ENCODE measurements at places on chromosomes 2 and 18.
A peak's percentile ranks its signal among the peaks of the same experiment; 100 is the strongest.

- no peak for DNase-seq
Observed at GRCh38 chr18:49360582-49360981, 99.9 kb downstream of the DYM start.

DNA sequence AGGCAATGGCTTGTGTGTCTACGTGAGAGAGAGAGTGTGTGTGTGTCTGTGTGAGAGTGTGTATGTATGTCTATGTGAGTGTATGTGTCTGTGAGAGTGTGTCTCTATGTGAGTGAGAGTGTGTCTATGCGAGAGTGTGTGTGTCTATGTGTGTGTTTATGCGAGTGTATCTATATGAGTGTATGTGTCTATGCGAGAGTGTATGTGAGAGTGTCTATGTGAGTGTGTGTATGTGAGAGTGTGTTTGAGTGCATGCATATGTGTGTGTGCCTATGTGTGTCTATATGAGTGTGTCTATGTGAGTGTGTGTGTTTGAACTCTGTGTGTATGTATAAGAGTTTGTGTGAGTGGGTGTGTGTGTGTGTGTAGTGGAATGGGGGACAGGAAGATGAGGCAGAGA lies 9.8 kb upstream of the GNLY start:
- DNase-seq = no peak

DNA sequence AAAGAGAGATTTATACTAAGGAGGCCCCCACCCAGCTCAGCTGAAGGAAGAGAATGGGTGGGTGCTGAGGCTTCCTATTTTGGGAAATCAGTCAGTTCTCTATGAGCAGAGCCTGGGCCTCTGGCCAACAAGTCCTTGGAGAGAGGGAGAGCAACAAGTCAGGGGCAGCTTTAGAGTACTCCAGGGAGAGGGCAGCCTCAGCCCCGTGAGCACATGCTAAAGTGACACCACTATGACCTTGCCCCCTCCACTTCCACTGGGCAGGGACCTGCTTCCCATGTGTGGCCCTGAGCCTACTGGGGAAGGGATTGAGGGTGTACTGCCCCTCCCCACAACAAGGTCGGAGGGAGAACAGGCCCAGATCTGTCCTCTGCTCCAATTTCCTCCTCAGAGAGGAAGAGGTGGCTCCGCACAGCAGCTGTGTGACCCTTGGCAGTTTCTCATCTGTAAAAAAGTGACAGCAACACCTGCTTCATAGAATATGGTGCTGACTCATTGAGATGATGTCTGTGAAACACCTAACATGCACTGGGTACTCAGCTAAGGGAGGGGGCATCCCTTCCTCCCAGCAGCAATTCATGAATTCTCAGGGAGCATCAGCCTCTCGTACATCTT lies 72.9 kb downstream of the CLHC1 start:
- no peak for DNase-seq

DNA sequence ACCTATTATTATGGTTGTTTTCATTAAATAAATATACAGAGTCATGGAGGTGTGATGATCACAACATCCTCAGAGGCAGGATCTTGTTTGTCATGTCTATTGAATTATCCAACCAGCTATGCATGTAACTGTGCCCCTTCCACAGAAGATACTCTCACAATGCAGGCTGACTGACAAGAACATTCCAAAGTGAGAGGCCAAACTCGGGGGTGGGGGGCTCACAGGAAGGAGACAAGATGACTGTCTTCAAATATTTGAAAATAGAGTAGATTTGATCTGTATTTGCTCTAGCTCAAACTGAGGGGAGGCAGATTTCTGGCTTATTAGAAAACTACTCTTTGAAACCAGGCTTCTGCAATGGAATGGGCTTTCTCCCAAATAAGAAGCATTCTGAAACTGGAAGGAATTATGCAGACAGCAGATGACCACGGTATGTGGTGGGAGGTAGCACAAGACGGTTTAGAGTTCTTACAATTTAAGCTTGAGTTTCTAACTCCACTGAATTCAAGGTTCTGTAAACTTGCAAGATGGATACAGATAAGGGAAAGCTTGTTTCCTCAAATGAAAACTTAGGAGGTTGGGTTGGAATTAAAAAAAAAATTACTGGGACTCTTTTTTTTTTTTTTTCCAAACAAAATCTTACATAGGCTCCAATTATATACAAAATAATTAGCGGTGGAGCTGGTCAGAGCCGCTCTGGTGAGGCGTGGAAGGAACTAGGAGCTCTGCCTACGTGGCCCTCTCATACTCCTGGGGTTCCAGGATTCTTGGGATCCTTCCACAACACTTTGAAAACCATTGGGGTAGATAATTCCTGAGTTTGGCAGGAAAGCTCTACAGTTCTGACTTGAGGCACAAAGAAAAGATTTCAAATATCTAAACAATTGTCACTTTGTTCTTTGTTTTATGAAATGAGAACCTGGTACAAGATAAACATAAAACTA lies 79.3 kb downstream of the PLA2R1 start:
- DNase-seq = no peak

DNA sequence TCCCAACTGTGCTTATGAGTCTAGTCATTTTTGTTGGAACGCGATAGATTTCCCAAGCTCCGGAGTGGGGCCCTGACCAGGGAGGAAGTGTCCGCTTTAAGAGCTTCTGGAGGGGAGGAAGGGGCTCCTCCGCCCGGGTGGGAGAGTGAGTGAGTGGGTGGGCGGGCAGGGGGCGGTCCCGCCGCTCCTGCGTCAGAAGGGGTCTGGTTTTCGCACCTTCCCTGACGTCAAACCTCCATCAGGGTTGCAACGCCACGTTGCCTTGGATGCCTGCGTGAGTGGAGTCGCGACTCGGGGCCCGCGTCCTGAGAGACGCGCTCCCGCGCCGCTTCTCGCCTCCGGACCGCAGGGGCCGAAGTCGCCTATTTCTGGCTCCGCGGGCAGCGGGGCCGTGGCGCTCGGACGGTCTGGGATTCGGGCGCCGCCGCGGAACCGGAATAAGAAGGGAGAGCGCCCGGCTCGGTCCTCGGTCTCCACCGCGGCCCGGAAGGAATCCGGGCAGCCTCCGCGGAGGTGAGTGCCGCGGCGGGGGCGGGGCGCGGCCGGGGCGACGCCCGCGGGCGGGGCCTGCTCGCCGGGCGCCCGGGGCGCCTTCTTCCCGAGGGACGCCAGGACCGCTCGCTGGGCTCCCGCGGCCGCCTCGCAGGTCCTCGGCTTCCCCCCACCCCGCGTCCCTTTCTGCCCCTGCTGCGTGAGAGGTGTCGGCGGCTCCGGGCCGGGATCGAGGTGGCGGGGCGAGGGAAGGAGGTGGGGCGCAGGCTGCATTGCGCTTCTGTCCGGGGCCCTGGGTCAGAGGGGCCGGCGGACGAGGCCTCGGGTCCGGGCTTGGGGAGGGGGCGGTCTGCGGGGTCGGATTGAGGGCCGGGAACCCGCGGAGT lies at the start of gene ZDBF2:
Gene ZDBF2 (plus strand): TSS at position 230 of the 878 bp plus-strand sequence. CDS start 7,187 bp downstream, outside the sequence.
- DNase-seq = peak; percentile 78

DNA sequence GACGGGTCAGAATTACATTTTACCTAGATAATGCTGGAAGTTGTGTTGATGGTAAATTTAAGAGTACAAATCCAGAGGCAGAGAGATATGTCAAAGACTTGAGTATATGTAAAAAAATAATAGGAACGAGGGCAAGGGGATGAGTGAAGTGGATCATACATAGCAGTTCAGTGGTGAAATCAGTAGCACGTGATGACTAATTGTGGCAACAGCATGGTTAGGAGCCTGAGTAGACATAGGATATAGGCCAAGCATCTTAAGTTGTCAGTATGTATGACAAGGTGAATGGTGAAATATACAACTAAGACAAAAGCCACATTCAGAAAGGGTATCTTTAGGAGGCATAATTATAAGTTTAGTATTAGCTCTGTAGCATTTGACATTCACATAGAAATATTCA lies 826.5 kb upstream of the PIK3C3 start:
- no peak for DNase-seq

- no peak for DNase-seq
Observed at GRCh38 chr2:98142106-98142791, 55.3 kb downstream of the VWA3B start.

DNA sequence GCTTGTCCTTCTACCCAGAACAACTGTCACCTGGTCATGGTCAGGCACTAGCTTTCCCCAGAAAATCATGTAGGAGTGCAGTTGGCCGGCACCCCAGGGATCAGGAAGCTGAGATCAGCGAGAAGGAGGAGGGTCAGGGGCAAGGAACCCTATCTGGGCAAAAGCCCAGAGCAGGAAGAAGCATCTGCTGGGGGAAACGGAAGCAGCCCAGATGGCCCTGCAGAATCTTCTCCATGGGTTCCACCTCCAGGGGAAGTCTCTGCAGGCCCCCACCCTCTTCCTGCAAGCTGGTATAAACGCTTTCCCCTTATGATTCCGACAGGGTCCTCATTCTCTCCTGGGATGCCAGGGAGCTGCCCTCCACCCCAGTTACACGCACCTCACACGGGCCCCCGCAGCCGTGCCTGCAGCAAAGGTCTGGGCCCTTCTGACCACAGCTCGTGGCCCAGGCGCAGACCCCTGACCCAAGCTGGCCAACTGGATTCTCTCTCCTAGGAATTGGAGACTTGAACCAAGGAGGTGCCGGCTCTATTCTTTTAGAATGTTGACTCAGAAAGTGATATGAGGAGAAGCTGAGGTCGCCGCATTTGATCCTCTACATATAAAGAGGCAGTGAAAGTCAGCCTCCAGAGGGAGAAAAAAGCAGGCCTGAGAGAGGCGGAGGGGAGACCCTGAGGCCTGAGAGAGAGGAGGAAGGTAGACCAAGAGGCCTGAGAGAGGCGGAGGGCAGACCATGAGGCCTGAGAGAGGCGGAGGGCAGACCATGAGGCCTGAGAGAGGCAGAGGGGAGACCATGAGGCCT lies 71.0 kb downstream of the STPG4 start:
- DNase-seq = no peak
